GM12891 (cell line): ENCODE measurements at places on chromosomes 5 and 9.

GRCh38 chr9:127349483-127350113, 47.4 kb upstream of the SLC2A8 start:
- no peak for DNase-seq

GRCh38 chr9:115396071-115396529, 278.1 kb upstream of the TNC start:
- no peak for DNase-seq

GRCh38 chr9:31034311-31034710, 1350.1 kb upstream of the ACO1 start:
- DNase-seq: no peak

DNA sequence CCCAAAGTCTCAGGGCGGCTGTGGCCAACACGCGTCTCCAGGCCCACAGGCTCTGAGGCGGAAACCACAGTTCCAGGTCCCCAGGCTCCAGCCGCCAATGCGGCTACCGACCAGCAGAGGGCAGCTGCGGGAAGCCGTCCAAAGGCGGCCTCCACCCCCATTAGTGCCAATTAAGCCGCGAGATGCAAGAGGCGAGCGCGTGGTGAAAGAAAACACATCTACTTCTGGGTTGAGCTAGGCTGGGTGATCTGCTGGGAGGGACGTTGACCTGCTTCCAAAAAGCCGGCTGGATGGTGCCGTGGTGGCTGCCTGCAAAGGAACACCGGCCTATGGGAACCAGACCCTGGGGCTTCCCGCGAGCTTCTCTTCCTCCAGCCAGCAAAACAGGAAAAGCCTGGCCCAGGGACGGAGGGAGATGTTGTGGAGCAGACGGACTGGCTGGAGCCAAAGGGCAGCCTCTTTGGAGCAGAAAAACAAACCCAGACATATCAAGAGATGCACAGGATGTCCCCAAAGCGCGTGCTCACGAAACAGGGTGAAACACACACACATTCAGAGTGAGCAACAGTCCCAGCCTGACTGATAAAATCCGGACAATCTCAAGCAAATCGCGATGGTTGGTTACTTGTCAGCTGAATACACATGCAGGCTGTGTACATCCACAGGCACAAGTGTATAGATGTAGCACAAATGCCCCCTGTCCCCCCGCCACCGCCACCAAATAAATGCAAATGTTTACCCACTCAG, 187.1 kb upstream of the BRINP1 start:
- DNase-seq: peak; percentile 46

GRCh38 chr5:14190194-14191164, 47.3 kb downstream of the TRIO start:
- DNase-seq: no peak

DNA sequence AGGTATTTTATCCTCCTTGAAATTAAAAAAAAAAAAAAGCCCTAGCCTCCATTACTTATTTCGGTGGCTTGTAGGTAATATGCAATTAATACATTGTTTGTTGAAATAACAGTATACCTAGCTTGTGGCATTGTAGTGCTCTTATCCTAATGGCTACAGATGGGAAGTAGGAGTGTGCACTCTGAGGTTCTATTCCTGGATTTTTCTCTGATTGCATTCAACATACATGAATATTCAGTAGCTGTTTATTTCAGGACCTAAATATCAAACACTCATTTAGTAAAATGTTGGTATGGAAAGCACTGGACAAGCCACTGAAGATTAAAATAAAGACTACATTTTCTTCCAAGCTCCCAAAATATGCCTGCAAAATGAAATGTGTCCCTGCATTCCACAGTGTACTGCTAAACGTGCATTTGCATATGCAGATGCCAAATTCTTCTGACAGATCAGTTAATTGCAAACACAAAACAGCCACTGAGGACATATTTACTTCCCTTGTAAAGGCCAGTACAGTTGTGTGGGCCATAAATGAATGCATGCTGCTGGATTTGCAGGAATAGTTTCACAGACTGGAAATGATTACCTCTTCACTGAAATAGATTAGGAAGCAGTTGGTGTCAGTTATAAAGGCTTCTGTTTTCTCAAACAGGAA, 826.1 kb downstream of the PRELID2 start:
- DNase-seq: no peak
